Gastrocnemius medialis (tissue), 4 donors: ENCODE measurements at places on chromosomes 16 and 17. TPM values are rescaled to one million over a fixed set of nuclear protein-coding genes. Genes with fewer than 3 reads are reported as not detected.

The C1QTNF1 gene
- 19.9 TPM for total RNA-seq

The TNFRSF13B gene
- total RNA-seq = not detected

The CD300A gene
- not detected for total RNA-seq

The TBC1D3D gene
- not detected for total RNA-seq

The PRSS33 gene
- not detected for total RNA-seq

The PRPSAP2 gene
- total RNA-seq = 7.9 TPM

The NT5M gene
- 15.7 TPM for total RNA-seq

The ABAT gene
- 1.1 TPM for total RNA-seq

The LYRM1 gene
- total RNA-seq = 37.4 TPM

The DNAAF8 gene
- 0.70 TPM for total RNA-seq

The KRTAP9-2 gene
- total RNA-seq = not detected

The WFIKKN1 gene
- total RNA-seq = 1.1 TPM

The FOXL1 gene
- 3.9 TPM for total RNA-seq

The TP53TG3C gene
- total RNA-seq = not detected

The C16orf92 gene
- total RNA-seq = not detected

The CCT6B gene
- total RNA-seq = 5.4 TPM

The HOXB8 gene
- not detected for total RNA-seq

The MMP2 gene
- total RNA-seq = 68.8 TPM

The HSD17B1 gene
- not detected for total RNA-seq

The DNAI2 gene
- total RNA-seq = not detected

The MAF gene
- total RNA-seq = 25.1 TPM

The PLCD3 gene
- 186 TPM for total RNA-seq

The C16orf74 gene
- not detected for total RNA-seq
